ENCODE measurements at places on chromosomes 16 and 17.

DNA sequence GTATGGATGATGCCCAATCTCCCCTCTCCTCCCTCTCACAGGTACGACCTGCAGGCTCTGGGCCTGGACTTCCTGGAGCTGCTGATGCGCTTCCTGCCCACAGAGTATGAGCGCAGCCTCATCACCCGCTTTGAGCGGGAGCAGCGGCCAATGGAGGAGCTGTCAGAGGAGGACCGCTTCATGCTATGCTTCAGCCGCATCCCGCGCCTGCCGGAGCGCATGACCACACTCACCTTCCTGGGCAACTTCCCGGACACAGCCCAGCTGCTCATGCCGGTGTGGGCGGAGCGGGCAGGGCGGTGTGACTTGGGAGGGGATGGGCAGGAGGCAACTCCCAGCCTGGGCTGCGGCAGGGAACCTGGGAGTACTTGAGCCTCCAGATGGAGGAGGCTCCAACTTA is 18.1 kb downstream of the SPATA32 start:
- no peak for DNase-seq

DNA sequence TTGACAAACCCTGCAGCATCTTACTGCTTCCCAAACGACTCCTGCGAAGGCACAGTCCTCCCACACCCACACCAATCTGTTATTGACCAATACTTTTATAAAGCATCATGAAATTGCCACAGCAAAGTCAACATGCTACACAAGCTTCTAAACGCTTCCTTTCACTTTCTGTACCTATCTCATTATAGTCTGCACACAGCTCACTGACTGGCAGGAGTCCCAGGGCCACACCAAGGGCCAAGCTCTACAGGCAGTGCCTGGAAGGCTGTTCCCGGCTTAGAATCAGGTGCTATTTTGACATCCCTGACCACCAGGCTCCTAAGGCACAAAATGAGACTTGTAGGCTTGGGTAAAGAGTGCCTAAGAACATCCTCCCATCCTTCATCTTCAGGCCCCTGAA is 39.5 kb downstream of the USP7 start:
- DNase-seq, result no peak

DNA sequence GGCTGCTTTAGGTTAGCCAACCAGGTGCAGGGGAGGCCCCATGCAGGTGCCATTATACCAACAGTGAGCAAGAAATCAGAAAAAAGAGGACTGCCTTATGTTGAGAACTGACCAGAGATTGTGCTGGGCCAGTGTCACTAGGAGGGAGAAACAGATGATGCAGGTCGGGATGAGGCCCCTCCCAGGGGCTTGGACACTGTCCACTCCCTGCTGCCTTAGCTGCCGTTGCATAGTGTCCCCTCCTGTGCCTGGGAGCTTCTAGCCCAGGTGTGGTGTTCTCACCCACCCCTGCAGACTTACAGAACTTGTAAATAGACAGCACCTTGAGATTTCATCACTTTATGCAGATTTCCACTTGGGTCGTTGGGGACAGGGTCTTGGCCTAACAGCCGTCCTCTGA is 36.7 kb downstream of the PLD6 start:
- no peak for DNase-seq

DNA sequence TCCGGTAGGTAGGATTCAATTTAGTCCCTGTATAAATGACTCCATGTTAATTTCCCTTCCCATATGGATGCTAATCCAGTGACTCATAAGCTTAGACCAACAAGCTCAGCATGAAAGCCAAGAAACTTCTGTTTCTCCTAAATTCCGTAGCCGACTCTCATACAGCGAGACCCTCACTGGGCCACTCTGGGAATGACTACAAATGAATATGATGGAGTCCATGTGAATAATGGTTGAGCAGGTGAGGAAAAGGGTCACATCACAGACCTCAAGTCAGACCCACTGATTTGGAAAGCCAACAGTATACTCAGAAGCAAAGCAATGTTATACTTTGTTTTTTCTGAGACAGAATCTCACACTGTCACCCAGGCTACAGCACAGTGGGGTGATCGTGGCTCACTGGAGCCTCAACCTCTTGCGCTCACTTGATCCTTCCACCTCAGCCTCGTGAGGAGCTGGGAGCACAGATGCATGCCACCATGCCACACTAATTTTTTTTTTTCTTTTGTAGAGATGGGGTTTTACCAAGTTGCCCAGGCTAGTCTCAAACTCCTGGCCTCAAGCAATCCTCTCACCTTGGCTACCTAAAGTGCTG is 14.6 kb downstream of the RSL1D1 start:
- DNase-seq, result no peak

GRCh38 chr17:2594722-2595599 is 1.5 kb downstream of the PAFAH1B1 start:
- DNase-seq, result no peak

- no peak for DNase-seq
These were observed 25.3 kb upstream of the LITAF start for GRCh38 chr16:11611871-11612664.

DNA sequence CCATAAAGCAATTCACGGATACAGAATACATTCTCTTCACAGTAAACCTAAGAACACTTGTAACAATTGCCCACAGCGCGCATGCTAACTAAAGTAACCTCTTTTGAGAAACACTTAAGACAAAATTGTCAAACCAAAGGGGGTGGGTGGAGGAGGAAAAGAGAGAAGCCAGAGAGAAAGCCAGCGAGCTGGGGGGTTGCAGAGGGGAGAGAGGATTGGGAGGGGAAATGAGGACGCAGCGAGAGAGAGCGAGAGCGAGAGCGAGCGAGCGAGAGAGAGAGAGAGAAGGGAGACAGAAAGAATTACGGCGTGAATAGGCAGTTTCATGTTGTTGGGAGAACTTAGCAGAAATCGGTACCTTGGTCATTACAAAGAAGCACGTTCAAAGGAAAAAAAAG is 1.6 kb upstream of the HOXB7 start:
- no peak for DNase-seq

DNA sequence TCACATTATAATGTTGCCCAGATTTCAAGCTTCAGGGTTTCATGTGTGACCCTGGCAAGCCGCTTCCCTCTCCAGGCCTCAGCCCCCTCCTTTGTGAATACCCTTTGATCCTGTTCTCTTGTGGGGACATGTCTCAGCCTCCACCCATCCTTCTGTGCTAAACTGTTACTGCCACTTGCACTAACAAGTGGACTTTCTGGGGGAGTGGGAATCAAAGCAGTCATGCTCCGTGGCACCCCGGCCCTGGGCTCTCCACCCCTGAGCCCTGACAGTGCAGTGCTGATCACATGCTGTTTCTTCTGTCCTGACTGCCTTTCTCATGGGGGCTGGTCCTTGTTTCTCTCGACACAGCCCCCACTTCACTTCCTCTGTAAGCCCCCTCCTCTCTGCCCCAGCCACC is 9.7 kb upstream of the DCAF7 start:
- no peak for DNase-seq

- DNase-seq, result no peak
These were observed 18.9 kb downstream of the TVP23A start for GRCh38 chr16:10799736-10800135.

DNA sequence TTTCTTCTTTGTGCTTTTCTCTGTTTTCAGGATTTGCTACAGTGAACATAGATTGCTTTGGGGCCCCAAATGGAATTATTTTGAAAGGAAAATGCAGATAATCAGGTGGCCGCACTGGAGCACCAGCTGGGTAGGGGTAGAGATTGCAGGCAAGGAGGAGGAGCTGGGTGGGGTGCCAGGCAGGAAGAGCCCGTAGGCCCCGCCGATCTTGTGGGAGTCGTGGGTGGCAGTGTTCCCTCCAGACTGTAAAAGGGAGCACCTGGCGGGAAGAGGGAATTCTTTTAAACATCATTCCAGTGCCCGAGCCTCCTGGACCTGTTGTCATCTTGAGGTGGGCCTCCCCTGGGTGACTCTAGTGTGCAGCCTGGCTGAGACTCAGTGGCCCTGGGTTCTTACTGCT is 1.2 kb downstream of the STH start:
- no peak for DNase-seq
